Stimulated activated naive CD4-positive, alpha-beta T cell (primary cell): ENCODE measurements at places on chromosomes 2 and 18.

GRCh38 chr2:75077909-75078308, 119.5 kb downstream of the POLE4 start:
- DNase-seq: no peak

- no peak for DNase-seq
Observed at GRCh38 chr2:102755284-102755683, 6.5 kb upstream of the TMEM182 start.

DNA sequence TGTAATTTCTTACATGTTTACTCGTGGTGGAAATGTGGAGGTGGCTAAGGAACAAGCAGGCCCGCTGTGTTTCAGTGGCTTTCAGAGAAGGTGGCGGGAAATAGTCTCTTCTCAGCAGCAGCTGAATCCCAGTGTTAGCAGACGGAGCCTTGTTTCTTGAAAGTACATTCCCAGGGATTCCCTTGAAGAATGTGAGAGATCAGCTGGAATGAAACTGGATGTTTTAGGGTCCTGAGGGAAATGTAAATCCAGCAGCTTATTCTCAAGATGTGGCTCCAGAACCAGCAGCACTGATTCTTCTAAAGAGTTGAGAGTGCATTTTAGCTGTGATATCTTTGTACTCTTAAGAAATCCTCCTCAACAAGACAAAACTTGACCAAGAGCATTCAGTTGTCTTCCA, 59.1 kb downstream of the CDC42EP3 start:
- no peak for DNase-seq

- no peak for DNase-seq
Observed at GRCh38 chr2:129190494-129190893, 789.0 kb upstream of the RAB6C start.

- no peak for DNase-seq
Observed at GRCh38 chr2:26621469-26622199, 19.5 kb downstream of the CIB4 start.

DNA sequence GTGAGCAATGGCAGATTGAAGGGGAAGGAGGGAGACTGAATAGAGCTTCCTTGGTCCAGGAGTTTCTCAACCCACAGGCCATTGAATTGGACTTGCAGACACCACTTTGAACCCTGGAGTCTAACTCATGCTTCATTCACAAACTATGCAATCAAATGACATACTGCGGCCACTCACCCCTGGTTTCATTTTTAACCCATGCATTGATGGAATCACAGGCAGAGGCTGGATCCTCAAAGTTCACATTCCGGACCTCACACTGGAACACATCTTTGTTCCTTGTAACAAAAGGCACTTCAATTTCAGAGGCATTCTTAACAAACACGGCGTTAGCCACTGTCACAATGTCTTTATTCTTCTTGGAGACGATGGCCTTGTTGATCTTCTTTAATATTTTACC, 40.7 kb downstream of the MRPL44 start:
- DNase-seq: no peak

DNA sequence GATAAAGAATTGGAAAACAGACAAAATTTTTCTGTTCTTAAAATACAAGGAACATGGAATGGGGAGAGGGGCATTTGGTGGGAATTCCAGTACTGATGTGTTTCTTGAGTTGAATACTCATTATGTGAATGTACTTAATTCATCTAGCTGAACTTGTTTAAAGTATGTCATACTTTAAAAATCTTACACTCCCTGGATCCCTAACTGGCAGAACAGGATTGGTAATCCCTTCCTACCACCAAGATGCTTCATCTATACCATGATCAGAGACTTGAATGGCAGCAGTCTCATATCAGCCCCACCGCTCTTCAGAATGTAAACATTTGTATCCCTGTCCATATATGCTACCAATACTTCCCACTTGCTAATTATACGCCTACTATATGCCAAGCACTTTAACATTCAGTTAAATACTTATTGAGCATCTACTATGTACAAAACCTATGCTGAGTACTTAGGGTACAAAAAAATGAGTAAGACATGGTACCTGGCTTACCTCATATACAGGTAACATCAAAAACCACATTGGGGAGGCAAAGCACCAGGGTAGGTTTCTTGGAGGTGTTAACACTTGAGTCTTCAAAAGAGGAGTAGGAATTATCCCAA, 5.3 kb downstream of the MEMO1 start:
- DNase-seq: no peak

DNA sequence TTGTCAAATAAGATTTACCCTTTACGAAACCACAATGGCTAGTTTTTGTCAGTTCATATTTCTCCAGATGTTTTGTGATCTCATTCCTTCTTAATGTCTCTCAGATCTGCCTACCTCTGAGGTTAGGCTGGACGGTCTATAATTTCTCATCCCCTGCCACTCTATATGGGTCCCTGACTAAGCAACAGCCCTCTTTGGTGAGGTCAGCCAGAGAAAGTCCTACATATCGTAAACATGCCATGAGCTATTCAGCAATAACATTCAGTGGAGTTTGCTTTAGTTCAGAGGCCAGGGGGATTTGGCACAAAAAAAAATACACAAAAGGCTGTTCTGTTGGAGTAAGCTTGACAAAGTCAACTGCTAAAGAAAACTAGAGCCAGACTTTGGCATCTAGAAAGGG, 192.1 kb upstream of the NCKAP5 start:
- DNase-seq: no peak

DNA sequence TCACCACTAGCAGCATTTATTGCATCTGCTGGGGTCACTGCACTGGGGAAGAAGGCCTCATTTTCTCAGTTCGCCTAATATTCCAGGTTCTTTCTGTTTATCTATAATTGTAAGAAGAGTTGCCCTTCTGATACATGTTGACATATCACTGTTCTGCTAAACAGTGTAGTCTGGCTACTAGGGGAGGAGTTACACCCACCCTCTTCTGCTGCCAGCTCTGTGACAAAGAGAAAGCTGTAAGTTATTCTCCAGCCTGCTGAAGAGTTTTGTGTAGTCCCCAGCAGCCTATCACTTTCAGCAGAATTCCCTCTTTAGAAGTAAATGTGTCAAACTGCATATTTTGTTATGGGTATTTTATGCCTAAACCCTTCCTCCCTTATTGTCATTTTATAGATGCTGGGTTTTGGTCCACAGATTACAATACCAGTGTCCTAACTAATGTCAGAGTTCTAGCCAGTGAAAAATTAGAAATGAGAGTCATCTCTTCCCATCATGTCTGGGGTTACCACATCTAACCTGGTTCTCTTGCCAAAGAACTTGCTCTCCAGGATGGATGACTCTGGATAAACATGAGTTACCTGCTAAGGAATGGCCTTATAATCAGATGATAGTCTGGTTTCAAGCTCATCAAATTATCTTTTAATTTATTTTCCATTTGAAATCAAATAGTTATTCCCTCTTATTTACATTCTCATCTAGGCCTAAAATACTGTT, 5.6 kb upstream of the MBOAT2 start:
- DNase-seq: no peak

- DNase-seq: no peak
Observed at GRCh38 chr18:49342690-49343089, 117.8 kb downstream of the DYM start.

- DNase-seq: no peak
Observed at GRCh38 chr2:63849381-63850203, 7.9 kb downstream of the UGP2 start.

DNA sequence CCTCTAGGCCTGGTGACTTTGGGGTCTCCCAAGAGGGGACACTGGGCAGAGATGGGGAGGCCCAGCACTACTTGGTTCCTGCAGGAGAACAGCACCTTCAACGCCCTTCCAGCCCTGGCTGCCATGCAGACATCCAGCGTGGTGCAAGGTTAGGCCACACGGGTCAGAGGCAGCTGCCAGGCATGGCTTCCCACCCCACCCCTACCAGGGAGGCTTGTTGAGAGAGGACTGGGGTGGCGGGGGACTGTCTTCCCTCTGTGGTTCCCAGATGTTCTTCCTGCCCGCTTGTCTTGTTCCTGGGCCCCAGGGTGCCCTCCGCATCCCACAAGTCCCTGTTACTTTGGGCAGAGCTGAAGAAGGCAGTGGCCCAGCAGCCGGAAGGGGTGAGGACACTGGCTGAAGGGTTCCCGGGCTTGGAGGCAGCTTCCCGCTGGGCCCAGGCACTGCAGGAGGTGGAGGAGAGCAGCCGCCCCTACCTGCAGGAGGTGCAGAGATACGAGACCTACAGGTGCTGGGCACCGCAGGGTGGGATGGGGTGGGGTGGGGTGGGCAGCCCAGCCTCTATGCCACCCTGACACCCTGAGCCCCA, 4.5 kb downstream of the PROM2 start:
- DNase-seq: no peak

DNA sequence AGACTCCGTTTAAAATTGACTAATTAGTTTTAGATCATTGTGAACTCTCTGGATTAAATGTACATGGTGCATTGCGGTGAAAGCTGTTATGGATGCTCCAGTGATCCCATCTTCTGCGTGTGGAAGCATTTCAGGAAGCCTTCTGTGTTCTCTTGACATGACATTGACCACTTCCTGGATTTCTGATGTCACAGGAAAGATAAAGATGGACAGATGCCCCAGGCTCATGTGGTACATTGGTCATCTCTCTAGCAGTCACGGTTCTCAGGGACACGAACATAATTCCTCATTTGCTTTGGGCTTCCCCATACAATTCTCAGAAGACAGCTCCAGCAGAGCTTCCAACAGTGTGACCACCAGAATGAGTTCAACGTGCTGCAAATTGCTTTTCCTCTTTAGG, 26.9 kb downstream of the AGAP1 start:
- DNase-seq: no peak

DNA sequence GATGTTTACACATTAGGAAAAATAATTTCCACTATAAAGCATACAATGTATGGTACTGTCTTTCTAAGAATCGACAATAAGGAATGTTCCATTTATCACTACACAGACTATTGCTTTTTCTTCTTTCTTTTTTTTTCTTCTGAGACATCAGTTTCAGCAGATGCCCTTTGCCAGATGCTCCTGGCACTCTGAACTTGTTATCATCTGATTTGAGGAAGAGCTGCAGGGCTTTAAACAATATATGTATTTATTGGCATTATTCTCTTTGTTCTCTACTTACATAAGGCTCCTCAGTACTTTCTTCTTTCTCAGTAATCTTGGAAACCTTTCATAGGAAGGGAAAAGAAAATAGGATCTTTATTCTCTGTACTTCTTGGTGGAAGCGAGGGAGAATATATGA, 45.0 kb upstream of the AGPS start:
- no peak for DNase-seq

DNA sequence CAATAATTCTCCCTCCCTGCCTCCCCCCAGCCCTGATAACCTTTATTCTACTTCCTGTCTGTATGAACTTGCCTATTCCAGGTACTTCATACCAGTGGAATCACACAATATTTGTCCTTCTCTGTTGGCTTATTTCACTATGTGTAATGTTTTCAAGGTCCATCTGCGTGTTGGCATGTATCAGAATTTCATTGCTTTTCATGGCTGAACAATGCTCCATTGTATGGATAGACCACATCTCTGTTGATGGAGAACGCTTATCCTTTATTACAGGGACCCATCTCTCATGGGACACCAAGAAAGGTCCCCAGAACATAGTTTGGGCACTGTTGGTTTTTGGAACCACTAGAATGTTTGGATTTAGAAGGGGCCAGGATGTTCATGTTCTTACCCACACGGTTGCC, 40.2 kb downstream of the ATOH8 start:
- DNase-seq: no peak

DNA sequence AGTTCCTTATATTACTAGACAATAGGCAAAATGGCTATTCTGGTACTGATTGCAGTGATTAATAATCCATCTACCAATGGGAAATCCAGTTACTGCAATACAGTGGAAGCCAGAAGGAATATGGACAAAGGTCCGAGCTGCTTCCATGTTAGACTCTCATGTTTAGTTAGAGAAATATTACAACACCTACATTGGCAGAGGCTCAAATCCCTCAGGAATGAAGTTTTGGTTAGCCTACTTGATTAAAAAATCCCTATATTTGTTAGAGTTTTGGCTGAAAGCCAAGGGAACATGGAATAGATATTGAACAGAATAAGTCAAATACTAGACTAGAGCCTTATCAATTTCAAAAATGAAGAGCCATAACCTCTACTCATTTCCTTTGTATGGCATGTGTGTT, 48.5 kb downstream of the ARL6IP6 start:
- no peak for DNase-seq

GRCh38 chr2:3142961-3143571, 234.6 kb downstream of the EIPR1 start:
- no peak for DNase-seq

DNA sequence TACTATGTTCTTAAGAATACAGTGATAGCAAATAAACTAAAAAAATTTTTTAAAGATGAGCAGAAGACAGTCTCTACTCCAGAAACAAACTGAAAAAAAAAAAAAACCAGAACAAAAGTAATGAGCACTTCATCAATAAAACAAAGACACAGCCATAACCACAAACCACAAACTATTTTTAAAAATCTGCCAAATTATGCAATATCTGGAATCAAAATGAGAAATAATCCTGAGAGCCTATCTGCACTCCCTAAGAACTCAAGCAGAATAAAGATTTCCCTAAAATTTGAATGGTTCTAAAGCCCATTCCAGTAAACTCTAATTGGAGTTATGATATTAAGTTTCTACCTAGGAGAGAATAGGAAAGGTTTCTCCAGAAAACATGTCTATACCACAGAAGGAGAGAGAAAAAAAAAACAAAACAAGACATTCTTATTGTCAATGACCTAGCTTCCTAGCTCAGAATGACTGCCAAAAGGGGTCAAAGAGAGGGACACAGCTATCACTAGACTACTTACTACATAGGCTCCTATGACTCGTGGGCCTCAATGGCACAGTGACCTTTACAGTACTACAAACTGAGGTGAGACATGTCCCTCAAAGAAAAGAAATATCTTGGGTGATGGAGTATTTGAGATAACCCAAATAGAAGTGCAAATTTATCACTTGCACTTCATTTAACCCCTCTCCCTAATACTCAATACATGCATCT, 262.8 kb downstream of the ZEB2 start:
- DNase-seq: no peak

- no peak for DNase-seq
Observed at GRCh38 chr2:169683054-169683424, 11.2 kb downstream of the CFAP210 start.

GRCh38 chr2:68643011-68643873, at the start of gene PROKR1:
Gene PROKR1 (plus strand): TSS chr2:68643579. CDS start chr2:68645822, 2,243 bp downstream.
- DNase-seq: no peak

DNA sequence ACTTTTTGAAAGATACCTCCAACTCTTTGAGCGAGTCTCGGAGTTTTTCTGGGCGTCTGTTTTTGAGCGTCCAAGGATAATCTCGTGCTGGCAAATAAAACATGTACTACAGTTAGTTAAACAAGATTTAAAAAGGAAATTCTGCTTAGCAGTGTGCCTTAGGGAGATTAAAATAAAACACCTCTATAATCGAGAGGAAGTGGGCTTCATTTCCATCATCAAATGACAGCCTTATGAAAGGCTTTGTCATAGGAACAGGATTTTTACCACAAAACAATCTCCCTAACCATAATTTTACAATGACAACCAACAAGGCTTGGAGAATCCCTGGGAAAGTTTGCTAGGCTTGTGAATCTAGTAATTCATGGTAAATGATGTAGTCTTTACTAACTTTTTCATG, 103.4 kb downstream of the WDPCP start:
- no peak for DNase-seq

- DNase-seq: peak; percentile 19
Observed at GRCh38 chr2:98458207-98458606, 13.5 kb downstream of the INPP4A start.
